ENCODE measurements at places on chromosomes 4 and X.

GRCh38 chrX:151912221-151912620 lies 468 bp upstream of the MAGEA4 start:
- DNase-seq = no peak

- no peak for DNase-seq
Observed at GRCh38 chr4:116688536-116688935, 396.8 kb downstream of the TRAM1L1 start.

- no peak for DNase-seq
Observed at GRCh38 chr4:170089668-170090351, at the start of gene AADAT. AADAT (minus strand) TSS chr4:170089956; CDS start chr4:170089690, 266 bp downstream.

DNA sequence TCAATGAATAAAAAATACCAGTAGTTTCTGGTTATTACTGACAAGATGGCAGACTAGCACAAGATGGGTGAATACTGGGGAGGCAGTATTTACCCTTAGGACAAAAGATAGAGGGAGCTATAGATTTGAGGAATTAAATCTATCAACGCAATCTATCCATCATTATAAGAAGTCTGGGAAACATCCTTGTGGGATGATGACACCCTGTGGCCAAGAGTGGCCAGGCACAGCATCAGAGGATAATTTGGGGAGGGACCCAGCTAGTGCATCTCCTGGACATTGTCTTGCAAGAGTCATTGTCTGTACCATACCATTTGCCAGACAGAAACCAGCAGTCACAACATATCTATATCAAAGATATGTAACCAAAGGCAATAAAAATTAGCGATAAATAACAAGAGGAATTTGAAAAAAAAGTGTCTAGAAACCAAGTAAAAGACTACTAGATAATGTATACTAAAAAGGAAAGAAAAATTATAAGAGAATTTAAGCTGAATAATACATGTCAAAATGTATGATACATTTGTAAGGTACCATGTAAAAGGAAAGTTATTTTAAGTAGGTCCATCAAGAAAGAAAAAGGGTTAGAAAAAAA lies 22.9 kb downstream of the KCTD8 start:
- no peak for DNase-seq

DNA sequence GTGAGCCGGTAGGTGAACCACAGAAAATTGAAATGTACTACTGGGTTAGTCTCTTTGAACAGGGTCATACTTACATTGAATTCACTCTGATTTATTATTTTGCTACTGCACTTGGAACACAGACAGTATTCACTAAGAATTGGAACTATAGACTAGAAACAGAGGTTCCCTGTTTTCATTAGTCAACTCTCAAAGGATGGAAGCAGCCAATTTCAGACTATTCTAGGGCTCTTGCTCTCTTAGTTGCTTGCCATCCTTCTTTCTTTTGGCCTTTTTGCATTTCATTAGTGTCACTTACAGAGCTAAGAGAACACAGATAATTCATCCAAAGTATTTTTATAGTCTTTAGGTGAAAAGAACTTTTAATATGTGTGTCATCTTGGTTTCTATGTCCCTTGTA lies 52.6 kb downstream of the SHROOM3 start:
- DNase-seq = no peak

GRCh38 chr4:16663307-16663706 lies 235.1 kb downstream of the LDB2 start:
- no peak for DNase-seq

DNA sequence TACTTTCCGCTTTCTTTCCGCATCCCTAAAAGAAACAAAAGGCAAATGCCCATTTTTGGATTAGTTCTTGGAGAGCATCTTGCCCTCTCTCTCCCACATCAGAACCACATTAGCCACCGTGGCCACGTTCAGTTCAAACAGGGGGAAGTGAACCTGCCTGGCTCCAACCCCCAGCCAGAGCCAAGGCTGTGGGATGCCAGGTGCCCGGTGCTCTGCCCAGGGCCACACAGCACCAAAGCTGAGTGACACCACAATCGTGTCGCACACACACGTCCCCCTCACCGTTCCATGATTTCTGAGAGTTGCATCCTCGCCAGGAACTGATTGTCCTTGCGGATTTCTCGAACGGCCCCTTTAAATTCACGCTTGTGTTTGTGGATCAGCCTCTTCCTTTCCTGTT lies 24.3 kb downstream of the NOP14 start:
- DNase-seq = no peak

GRCh38 chr4:87053802-87054767 lies 119.3 kb downstream of the AFF1 start:
- no peak for DNase-seq

DNA sequence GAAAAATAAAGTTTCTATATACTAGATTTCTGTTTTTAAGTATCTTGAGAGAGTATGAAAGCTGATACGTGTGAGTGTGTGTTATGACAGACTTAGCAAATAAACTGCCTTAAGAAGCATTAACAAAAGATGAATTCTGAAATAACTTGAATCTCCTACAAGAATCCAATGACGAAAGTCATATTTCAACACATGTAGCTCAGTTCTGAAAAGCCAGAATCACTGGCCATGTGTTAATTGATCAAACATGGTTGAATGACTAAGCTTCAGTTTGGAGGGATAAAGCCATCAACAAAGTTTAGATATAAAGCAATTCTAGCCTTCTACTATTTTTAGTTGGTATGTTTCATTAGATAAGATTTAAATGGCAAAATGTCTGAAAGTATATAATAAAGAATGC lies 88.5 kb upstream of the ETNPPL start:
- no peak for DNase-seq

DNA sequence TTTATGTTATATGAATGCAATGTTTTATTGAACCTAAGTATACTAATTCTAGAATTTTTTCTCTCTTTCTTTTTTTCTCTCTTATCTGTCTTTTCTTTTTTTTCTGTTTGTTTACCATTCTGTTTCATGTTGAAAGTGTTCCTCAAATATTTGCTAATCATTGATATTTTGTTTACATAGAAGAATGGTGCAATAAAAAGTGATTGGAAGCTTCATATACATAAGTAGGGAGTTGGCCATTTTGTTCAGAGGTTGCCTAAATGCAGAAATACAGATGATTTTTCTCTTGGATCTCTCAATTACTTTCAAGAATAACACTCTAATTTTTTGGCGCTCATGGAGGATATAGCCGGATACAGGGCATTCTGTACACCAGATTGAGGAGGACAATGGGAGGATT lies 5.7 kb upstream of the SERTM2 start:
- no peak for DNase-seq

- no peak for DNase-seq
Observed at GRCh38 chrX:69313617-69314290, 148.5 kb upstream of the PJA1 start.

DNA sequence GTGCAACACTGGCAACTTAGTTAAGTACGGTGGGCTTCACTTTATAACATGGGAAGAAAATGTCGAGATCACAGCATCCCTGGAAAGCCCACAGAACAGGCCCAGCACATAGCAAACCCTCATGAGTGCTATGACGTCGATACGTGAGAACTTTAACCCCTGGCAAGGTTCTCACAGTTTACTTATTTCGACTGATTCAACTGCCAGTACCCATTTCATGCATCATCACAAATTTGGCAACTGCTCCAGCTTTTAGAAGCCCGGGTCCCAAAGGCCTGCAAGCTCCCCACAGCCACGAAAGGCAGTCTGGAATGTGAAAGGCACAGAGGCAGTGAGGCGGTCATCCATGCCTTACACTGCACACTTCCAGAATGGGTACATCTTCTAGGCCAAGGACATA lies 41.2 kb downstream of the RELL1 start:
- DNase-seq = no peak

- no peak for DNase-seq
Observed at GRCh38 chr4:170008371-170008770, 17.8 kb downstream of the MFAP3L start.

- no peak for DNase-seq
Observed at GRCh38 chr4:2852481-2852921, 8.9 kb downstream of the ADD1 start.

DNA sequence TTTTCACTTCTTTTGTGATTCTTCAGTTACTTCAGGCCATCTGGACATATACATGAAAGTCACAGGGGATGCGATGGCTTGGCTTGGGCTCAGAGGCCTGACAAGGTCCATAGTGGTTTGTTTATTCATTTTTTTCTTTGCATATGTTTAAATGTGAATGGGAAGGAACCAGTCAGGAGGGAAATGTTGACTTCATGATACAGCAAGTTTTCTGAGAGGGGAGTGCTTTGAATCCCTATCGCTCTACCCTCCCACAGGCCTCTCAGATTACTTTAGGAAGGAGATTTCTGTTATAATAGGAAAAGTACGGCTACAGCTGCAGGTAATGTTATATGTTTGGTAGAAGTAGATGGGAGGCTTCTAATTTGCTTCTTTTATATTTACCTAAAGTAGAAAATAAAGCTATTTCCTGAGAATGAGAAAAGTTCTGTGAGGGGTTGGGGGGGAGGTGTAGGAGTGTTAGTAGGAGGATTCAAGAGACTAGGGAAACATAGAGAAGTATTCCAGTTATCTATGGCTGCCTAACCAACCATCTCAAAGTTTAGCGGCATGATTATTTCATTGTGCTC lies 322.9 kb downstream of the RAPGEF2 start:
- DNase-seq = no peak

- DNase-seq = no peak
Observed at GRCh38 chr4:37568489-37568888, 117.7 kb downstream of the RELL1 start.

DNA sequence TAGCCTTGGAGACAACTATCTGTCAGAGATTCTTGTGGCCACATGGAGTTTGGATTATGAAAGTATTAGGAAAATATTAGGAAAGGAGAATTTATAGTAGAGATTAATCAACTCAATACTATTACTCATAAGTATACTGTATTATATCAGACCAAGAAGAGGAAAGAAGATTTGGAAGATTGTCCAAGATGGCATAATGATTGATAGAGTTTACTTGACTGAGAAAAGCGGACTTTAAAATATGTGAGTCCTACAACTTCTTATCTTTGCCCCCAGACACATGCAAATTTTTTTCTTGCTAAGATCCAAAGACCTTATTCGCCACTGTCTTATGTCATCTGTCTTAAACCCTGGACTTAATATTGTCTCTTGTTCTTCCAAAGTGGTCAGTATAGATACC lies 54.8 kb upstream of the SHISA3 start:
- DNase-seq = no peak

GRCh38 chrX:119442286-119442685 lies 26.0 kb upstream of the SLC25A5 start:
- no peak for DNase-seq

All from stimulated activated CD8-positive, alpha-beta memory T cell treated with anti-CD3 and anti-CD28 coated beads, Interleukin-15, amount 100 ng/mL, for 48 hours (primary cell).